Occipital lobe (tissue), 3 donors: ENCODE measurements at places on chromosomes 11 and 22. TPM values are rescaled to one million over a fixed set of nuclear protein-coding genes. Genes with fewer than 3 reads are reported as not detected.

- no peak for DNase-seq
Observed at GRCh38 chr11:104095791-104096190, 59.4 kb downstream of the DDI1 start.

KDM4D gene
- total RNA-seq = 1.9 TPM

GRCh38 chr11:104122011-104122635, 41.8 kb downstream of the PDGFD start:
- DNase-seq = no peak

DNA sequence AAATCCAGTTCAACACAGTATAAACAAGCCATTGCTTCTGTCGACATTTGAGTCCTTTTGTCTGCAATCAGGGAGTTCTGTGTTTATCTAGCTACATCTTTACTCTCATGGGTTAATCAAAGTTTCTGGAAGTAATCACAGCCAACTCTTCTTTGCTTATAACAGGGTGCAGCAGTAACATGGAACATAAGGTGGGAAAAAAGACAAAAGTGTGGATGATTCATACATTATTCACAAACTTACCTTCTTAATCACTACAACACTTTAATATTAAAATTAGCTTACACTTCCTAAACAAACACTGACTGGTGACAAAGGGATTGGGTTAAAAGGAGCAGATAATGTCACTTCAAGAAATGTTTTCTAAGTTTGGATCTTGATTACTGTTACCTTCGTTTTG, 44.7 kb downstream of the SNX19 start:
- DNase-seq = no peak

GALNT18 gene
- total RNA-seq = 22.8 TPM

DNA sequence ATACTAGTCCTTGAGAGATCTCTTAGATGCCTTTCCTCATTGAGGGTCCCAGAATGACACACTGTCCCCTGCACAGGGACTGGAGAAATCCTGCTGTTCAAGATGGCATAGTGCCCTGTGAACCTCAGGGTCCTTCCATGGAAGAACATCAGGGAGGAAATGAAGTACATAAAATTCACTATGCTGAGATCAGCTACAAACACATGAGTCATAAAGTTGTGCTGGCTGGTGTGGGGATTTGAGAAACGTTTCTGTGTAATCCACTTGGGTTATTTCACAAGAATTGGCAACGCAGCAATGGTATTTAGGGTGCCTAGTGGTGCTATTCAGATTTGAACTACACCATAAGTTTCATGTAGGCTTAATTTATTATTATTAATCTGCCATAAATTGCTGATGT, 174.4 kb downstream of the MAML2 start:
- DNase-seq = no peak

DNA sequence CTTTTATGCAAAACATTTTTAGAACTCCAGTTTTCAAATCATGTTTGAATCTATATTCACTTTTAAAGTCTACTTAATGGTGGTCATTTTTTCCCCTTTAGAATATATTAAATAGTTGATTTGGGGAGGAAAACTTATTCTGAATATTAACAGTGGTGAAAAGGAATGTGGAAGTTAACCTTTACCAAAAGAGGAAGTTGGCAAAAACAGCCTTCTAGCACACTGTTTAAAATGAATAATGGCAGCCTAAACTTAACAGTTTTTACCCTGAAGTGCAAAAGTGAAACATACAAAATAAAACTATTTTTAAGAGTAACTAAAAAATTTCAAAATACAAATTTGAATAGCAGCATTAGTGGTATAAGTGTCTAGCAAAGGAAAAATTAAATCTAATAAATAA, 86.4 kb downstream of the GRK3 start:
- DNase-seq = no peak

GRCh38 chr22:37082251-37082873, 27.2 kb downstream of the TMPRSS6 start:
- no peak for DNase-seq

DNA sequence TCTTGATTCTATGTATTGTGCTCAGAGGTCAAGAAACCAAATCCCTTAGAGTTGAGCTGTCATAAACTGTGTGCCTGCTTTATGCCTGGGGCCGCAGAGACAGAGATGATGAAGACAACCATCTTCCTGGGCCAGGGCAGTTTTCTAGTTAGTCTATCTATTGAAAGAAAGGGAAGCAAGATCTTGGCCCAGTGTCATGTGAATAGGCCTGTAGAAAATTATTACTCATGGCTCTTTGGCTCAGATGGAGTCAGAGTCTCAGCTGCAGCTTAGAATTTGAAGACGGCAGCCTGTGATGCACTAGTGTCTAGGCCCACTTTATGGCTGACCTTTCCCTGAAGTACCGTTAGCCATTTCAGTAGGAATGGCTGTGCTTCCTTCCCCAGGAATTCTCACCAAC, 112.0 kb downstream of the DBX1 start:
- no peak for DNase-seq

- DNase-seq = peak; percentile 45
Observed at GRCh38 chr22:19986410-19987341, 29.9 kb downstream of the ARVCF start.

APOBEC3H gene
- not detected for total RNA-seq

- DNase-seq = no peak
Observed at GRCh38 chr22:43743131-43743530, 69.0 kb downstream of the EFCAB6 start.

GRCh38 chr11:86473991-86474833, 99.5 kb downstream of the CCDC81 start:
- DNase-seq = no peak

DNA sequence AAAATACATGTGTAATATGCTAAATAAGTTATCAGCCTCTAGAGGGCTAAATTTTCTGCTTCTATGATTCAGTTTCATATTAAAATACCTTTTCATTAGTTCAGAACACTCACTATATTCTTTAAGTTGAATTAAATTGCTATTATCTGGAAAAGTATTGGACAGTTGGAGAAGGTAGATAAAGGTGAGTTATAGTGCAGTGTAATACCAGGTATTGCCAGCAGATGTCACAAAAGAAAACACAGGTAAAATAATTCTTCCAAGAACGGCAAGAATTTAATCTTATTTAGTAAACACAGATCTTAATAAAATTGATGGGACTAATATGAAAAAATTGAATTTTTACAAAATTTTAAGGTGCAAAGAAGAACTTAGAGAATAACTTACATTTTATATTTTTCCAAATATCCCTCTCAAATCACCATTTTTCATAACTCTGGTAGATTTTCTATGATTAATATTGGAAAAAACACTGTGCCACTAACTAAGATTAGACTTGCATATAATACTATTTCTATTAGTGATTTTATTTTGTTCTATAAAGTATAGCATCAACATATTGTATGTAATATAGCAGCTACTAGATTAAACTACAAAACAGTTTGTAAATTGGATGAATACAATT, 1.7 kb upstream of the LRRC4C start:
- DNase-seq = no peak

DNA sequence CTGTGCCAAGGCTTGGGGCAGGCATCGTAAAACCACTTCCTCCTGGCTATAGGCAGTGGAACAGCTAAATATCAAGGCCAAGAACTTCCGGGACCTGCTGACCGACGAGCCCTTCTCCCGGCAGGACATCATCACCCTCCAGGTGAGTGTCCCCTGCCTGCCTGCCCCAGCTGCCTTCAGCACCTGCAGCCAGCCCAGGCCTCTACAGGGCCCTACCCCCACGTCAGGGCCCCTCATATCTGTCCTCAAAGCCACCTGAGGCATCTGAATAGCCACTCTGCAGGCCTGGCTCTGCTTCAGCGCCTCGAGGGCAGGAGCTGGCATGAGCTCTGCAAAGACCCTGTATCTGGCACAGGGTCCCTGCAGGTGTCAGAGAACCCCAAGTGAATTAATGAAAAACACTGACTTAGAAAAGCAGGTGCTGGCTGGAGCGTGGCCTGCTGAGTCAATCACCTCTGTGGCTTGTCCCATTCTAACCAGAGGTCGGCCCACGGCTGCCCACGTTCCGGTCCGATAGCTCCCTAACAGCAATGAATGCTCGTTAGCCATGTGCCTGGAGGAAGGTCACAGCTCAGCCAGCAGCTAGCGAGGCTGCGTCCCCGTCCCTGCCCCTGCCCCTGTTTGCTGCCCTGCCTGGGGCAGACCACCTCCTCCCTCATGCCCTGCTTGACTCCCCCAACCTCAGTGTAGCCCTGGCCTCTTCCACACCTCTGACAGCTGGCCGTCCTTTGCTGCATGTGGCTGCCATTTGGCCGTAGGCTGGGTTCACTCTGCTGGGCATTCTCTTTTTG, 16.8 kb downstream of the PPIL2 start:
- DNase-seq = no peak

GRCh38 chr11:131616481-131617140, 246.2 kb downstream of the NTM start:
- no peak for DNase-seq

OR5D18 gene
- not detected for total RNA-seq

GRCh38 chr11:2763984-2764383, 64.2 kb upstream of the KCNQ1OT1 start:
- no peak for DNase-seq

- no peak for DNase-seq
Observed at GRCh38 chr22:33785283-33785968, 134.8 kb downstream of the LARGE1 start.

GRCh38 chr11:75303544-75304224, 47.8 kb downstream of the ARRB1 start:
- peak; percentile 47 for DNase-seq

DNA sequence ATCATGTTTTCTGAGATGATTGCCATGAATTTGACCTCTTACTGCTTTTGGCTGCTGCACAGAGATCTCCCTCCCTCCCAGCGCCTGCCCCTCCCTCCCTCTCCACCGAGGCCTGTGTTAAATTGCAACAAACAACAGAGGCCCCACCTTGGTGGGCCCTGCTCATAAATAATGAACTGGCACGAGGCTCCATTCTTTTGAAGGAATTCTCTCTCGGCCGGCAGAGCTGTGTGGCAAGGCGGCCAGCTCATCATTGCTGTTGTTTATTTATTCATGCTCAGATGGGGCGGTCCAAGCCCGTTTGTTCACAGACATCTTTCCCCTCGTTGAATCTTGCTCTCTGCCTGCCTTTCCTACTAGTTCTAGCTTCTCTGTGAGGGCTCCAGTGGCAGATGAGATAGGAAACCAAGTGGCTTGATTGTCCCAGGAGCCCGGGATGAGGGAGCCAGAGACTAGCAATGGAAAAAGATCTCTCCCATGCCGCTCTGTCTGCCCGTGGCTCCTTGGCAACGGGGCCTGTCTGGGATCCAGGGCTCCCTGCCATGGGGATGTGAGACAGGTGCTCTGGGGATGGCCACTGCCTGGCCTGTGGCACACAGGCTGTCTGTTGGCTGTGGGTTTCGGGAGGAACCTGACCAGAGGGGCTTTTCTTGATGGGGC, 192.6 kb downstream of the DSCAML1 start:
- no peak for DNase-seq

APOA5 gene
- total RNA-seq = not detected

GRCh38 chr11:61357233-61357893, 4.3 kb downstream of the CYB561A3 start:
- no peak for DNase-seq

- DNase-seq = no peak
Observed at GRCh38 chr22:24191381-24191841, 10.1 kb downstream of the SUSD2 start.

GRCh38 chr11:115126092-115126491, 378.1 kb downstream of the CADM1 start:
- no peak for DNase-seq

GRCh38 chr11:4482445-4482844, at the start of gene OR52K1:
TSS of gene OR52K1 (plus strand) at chr11:4482646. CDS start at chr11:4488901, 6,255 bp downstream.
- no peak for DNase-seq

- no peak for DNase-seq
Observed at GRCh38 chr11:119880143-119880542, 151.1 kb upstream of the NECTIN1 start.

GRCh38 chr11:2885017-2885677, 428 bp downstream of the CDKN1C start:
- DNase-seq = no peak

GRCh38 chr11:13287681-13288080, 10.1 kb downstream of the BMAL1 start:
- no peak for DNase-seq

OR9G4 gene
- total RNA-seq = not detected

- DNase-seq = no peak
Observed at GRCh38 chr22:28977481-28977971, 84.1 kb downstream of the C22orf31 start.
